AG09309 (cell line): ENCODE measurements at places on chromosomes 7 and 10.
A peak's percentile ranks its signal among the peaks of the same experiment; 100 is the strongest.

DNA sequence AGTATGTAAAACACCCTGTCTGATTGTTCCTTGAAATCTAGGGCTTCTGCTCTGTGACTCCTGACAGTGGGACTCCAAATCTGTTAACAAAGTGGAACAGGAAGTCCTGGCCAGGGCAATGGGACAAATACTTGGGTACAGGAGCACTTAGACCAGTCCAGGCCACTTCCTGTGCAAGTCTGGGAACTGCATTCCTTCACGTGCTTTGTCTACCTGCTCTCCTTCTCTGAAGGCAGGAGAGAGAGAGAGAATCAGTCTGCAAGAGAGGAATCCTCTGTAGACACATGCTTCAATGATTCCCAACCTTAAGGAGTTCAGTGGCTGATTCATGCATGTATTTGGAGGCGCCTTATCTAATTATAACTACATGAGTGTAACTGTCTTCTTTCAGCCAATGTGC is 530.2 kb downstream of the GATA3 start:
- no peak for DNase-seq

GRCh38 chr10:32367793-32368453 is 21.0 kb upstream of the EPC1 start:
- DNase-seq, result no peak

DNA sequence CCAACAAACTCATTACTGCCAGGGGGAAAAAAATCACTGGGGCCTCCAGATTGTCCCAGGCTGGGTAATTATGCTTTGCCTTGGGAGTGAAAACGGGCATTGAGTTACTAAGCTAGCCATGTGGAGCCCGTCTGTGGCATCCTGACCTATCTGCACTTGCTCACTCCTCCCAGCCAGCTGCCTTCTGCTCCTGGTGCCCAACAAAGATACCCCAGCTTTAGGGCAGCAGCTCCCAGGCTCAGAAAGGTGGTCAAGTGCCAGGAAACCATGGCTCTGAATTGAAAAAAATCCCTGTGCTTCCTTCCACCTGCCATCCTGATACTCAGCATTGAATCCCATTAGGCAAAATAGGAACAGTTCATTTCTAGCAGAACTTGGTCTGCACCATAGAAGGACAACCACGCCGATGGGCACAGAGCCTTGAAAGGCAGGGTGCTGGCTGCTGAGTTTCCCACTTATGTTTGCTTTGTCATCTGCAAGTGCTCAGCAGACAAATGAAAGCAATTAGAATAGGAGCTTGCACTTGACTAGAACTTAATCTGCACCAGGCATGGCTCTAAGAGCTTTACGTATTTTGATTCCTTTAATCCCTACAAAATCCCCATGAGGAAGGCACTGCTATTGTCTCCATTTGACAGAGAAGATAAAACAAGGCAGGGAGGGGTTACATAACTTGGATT is 42.8 kb downstream of the HSPA12A start:
- DNase-seq, result no peak

- no peak for DNase-seq
These were observed 55.9 kb upstream of the MYL10 start for GRCh38 chr7:101684983-101685330.

DNA sequence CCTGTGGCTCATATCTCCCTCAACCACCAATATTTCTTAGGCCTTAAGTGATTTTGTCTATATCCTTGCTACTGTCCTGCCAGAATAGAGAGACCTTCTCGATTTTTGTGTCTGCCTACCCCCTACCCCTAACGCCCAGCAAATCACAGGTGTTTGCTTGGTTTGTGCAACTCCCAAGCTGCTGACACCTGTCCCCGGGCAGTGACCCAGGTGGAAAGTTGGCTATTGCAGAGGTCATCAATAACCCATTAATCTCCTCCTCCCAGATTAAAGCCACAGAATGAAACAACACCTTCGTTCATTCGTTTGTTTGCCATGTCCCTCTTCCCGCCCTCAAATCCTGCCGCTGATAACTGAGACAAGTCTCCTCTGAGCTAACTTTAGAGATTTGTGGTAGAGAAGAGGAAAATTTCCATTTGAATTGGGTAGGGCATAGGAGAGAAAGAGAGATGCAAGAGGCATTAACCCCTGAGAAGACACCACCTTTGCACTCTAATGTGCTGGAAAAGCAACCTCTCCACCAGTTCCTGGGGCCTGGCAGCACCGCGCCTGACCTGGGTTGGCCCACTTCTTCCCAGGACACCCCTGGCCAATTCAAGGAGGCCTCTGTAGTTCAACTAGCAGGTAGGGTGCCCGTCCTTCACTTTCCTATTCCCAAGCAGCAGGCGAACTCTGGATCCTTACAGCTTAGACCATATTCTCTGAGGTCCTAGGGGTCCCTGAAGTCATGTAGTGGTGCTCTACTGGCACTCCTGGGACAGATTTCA is 3.0 kb downstream of the NEUROG3 start:
- no peak for DNase-seq

- DNase-seq, result no peak
These were observed 378.9 kb upstream of the NUPR2 start for GRCh38 chr7:56495165-56495564.

DNA sequence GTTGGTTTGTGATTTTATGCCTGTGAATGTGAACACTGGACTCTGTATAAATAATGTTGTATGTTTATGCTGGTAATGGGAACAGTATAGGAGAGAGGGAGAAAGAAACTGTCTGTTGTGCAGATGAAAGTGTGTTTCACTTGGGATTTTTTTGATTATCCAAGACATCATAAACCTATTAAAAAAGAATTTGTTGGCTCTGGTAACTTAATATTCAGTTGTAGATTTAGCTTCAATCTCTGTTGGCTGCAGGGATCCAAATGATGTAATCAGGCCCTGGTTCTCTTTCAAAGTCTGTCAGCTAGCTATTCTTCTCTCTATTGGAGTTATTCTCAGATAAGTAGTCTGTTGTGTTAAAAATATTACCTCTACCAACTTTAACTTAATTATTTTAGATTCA is 168.8 kb upstream of the RHOBTB1 start:
- no peak for DNase-seq

- DNase-seq, result peak; percentile 88
These were observed 88.7 kb upstream of the MYL10 start for GRCh38 chr7:101717628-101718357.

- no peak for DNase-seq
These were observed 64.6 kb upstream of the LRRN3 start for GRCh38 chr7:111026343-111026742.

DNA sequence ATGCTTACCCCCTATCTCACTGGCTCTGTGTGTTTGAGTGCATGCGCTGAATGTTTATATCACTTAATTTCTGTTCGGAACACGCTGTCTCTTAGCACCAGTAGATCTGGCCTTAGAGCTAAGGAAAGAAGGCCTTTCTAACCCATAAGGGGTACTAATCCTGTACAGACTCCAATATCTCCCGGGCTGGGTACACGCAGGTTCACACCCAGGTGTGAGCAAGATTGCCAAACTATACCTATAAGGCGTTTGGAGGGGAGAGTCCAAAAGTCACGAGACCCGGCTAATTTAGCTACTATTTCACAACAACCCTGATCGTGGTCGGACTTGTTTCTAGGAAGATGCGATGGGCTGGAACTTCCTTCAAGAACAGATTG is 727 bp upstream of the PDSS1 start:
- no peak for DNase-seq

GRCh38 chr10:82551506-82551905 is 676.5 kb downstream of the NRG3 start:
- no peak for DNase-seq

DNA sequence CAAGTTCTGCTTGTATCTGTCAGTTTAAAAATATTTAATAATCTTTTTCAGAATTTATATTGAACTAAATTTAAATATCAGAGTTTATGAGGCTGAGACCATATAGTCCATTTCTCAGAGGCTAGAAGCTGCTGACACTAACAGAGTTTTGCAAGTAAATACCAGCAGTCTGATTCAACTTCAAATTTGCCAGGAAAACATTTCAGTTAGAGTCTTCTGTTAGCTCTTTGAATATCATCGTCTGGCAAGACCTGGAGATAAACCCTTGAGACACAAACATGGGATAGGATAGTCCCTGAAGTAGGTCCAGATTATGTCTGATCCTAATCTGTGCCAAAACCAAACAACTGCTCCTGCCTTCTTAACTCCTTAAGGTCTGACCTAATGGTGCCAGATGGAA is 472.8 kb upstream of the STEAP1 start:
- DNase-seq, result no peak

GRCh38 chr10:132272231-132272971 is 35.3 kb downstream of the STK32C start:
- DNase-seq, result peak; percentile 38

GRCh38 chr7:68963552-68963951 is 634.7 kb upstream of the AUTS2 start:
- peak; percentile 80 for DNase-seq

GRCh38 chr7:110885474-110885873 is 205.5 kb upstream of the LRRN3 start:
- no peak for DNase-seq

- DNase-seq, result no peak
These were observed 292.0 kb upstream of the MBL2 start for GRCh38 chr10:53064614-53065013.

DNA sequence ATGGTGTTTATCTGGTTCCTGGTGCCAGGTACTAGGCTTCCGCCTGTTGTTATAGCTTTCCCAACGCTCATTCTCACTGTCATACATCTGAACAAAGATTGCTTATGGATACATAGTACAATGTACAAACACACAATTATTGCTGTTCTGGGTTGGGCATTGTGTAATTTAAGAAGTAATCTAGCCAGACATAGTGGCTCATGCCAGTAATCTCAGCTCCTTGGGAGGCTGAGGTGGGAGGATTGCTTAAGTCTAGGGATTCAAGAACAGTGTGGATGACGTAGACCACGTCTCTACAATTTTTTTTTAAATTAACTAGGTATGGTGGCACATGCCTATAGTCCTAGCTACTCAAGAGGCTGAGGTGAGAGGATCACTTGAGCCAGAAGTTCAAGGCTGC is 9.3 kb upstream of the CROT start:
- no peak for DNase-seq

DNA sequence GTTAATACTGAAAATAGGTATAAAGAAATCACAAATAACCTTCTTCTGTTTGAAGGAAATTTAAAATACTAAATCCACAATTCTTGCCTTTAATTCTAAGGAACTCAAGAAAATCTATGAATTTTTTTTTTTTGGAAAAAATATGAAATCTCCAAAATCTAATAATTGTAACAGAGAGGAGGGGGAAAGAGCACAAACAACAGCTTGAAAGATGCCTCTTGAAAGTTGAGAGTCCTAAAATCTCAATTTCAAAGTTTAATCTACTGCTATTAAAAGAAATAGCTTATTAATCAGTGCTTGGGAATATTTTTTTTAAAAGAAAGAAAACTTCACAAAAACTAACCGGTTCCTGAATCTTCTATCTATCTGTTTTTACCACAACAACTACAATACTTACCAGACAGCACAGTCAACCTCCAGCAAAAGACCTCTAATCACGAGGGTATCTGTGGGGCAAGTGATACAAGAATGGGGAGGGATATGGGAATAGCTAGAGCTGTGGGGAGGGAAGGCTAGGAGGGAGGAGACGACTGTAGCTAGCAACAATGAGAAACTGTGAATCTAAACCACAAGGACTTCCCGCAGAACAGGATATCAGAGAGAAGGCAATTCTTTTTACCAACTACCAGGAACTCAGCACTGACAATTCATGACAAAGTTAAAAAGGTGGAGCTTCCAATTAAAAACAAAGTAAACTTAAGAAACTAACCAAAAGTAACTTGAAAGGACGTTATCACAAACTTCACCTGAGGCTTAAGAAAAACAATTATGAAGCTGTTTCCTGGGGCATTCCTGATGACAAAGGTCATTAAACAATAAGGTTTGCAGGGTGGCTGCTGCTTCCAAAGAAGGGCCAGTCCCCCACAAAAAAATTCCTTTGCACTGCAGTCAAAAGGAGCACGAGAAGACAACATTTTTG is at the start of gene USP54:
USP54 (minus strand) TSS at position 462 of the 919 bp plus-strand sequence. CDS start 15,684 bp downstream, outside the sequence.
- DNase-seq, result no peak

DNA sequence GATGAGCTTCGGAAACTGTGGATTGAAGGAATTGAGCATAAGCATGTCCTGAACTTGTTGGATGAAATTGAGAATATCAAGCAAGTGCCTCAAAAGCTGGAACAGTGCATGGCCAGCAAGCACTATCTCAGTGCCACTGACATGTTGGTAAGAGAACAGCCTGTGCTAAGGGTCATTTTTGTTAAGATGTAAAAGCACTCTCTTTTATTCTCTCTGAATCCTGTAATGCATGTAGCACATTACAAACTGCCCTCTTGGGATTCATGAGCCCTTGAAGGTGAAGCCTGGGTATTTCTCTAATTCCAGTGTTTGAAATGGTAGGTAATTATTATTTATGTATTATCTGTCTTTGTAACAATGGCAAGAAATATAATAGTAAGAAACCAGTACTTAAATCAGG is 36.1 kb downstream of the EXOC4 start:
- DNase-seq, result no peak

DNA sequence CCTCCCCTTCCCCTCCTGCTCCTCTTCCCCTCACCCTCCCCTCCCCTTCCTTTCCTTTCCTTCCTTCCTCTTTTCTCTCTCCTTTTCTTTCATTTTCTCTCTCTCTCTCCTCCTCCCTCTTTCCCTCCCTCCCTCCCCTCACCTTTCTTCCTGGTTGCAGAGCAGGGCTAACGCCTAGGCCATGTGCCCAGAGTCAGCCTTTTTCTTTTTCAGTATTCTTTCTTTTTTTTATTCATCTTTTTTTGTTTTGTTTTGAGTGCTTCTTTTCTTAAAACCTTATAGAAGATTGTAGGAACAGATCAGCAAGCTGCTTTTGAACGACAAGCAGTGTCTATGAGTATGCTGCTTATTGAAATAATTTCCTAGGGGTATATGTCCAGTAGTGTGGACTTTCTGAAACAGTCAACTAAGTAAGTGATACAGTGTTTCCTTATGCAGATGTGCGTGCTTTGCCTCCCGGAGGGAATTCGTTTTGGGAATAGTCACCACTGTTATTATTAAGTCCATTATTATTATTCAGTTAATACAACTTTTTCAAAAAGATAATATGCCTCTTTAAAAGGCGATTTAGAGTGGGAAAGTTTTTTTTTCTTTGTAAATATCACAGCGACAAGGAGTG is 219.2 kb downstream of the CAMK1D start:
- no peak for DNase-seq

DNA sequence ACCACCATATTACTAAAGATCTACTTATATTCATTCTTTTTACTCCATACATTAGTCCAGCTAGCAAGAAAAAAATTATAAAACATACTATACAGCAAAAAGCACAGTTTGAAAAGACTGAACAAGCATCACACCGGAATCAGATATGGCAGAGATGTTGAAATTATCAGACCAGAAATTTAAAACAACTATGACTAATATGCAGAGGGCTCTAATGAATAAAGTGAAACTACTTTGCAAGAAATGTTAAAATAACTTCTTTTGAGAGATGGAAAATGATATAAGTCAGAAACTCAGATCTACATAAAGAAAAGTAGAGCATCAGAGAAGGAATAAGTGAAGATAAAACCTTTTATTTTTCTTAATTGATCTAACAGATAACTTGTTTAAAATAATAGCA is 50.9 kb downstream of the SGCE start:
- DNase-seq, result no peak

DNA sequence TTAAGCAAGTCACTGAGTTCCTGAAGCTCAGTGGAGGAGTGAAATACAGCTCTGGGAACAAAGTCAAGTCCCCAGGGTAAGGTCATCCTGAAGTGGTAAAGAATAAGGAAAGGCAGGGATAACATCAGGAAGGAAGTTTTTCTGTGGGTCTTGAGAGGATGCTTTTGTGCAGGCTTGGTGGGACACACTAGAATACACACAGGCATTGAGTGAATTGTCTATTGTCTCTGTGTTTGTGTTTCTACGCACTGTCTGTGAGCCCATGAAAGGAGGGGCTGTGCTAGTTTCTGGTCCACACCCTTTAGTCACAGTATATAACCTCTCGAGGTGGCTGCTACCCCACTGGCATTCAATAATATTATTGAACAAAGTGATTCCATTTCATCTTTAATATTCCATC is 95.8 kb upstream of the ABCB5 start:
- DNase-seq, result no peak
